CD4-positive, alpha-beta T cell (primary cell): ENCODE measurements at places on chromosomes 6 and 20. TPM values are rescaled to one million over a fixed set of nuclear protein-coding genes. Genes with fewer than 3 reads are reported as not detected.

GRCh38 chr6:111976139-111976538 lies 77.8 kb upstream of the CCN6 start:
- H3K36me3 ChIP-seq: no peaks in the 10 kb centered on the region
- no peak overlapping the region for H3K4me3 ChIP-seq
- H3K27me3 ChIP-seq: no peaks in the 10 kb centered on the region
- DNase-seq: no peak
- H3K27ac ChIP-seq: no peak overlapping the region

DNA sequence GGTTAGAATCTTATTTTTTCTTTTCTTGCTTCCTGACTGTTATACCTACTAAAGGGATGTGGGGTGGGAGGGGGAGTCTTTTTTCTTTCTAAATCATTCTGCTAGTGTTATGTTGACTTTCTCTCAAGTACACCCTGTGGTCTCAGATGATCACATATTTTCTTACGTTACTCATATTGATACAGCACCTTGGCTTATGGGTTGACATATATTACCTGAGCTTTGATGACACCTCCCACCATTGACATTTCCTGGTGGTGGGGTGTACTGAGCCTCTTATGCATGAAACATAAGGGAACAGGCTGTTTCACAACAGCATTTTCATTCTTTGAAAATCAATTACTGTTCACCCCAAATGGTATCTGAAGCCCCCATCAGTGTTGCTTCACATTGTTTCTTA lies 169.8 kb downstream of the MMS22L start:
- H3K36me3 ChIP-seq: no peaks in the 10 kb centered on the region
- H3K27ac ChIP-seq: no peak overlapping the region
- no peaks in the 10 kb centered on the region for H3K27me3 ChIP-seq
- no peak for DNase-seq

GRCh38 chr6:47016909-47017308 lies 25.2 kb downstream of the ADGRF1 start:
- no peaks in the 10 kb centered on the region for H3K4me1 ChIP-seq
- DNase-seq: no peak
- no peaks in the 10 kb centered on the region for H3K27me3 ChIP-seq
- H3K36me3 ChIP-seq: no peaks in the 10 kb centered on the region

GRCh38 chr20:699811-700338 lies 24.3 kb upstream of the SCRT2 start:
- H3K36me3 ChIP-seq: no peaks in the 10 kb centered on the region
- H3K4me1 ChIP-seq: no peaks in the 10 kb centered on the region
- no peaks in the 10 kb centered on the region for H3K27me3 ChIP-seq
- no peak overlapping the region for H3K27ac ChIP-seq

- peaks cover 32% of the 10 kb centered on the region for H3K4me1 ChIP-seq
- DNase-seq: no peak
- no peaks in the 10 kb centered on the region for H3K27me3 ChIP-seq
These were observed 194.0 kb downstream of the GMPR start for GRCh38 chr6:16432075-16433032.

GRCh38 chr6:143745166-143746133 lies 67.7 kb downstream of the PHACTR2 start:
- H3K4me1 ChIP-seq: no peaks in the 10 kb centered on the region
- DNase-seq: no peak
- H3K27me3 ChIP-seq: no peaks in the 10 kb centered on the region
- H3K27ac ChIP-seq: no peak overlapping the region
- H3K36me3 ChIP-seq: no peaks in the 10 kb centered on the region

DNA sequence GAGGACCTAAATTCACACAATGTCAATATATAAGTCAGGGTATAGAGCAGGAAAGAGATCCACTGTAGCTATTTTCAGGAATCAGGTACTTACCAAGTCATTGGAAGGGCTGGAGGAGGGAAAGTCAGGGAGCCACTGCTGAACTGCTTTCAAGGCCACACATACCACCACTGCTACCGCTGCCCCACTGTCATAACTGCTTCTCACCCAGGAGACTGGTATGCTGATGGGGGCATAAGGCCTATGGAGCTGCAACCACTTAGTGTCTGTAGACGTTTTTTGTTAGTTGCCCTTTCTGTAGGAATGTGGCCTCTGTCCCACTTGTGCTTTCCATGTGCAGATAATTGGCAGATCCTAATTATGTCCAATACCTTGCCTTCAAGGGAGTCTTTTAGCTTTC lies 5.4 kb downstream of the SMAP1 start:
- no peak for DNase-seq
- H3K27ac ChIP-seq: no peak overlapping the region
- H3K27me3 ChIP-seq: no peaks in the 10 kb centered on the region
- H3K4me1 ChIP-seq: peaks cover 27% of the 10 kb centered on the region
- H3K36me3 ChIP-seq: no peaks in the 10 kb centered on the region

DNA sequence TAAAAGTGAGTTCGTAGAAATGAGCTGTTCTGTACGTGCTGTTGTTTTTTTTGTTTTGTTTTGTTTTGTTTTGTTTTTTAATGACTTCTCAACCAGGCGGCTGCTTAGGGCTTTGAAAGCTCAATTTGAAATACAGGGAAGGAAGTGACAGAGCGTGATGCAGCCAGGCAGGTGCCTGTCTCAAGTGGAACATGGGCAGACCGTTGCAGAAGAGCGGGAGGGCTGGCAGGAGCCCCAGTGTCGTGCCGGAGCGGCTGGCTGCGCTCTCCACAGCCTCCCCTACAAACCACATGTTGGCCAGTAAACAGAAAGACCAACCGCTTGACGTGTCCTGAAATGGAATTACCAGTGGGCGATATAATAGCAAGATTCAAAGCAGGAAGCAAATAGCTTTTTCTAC lies 164.9 kb upstream of the RREB1 start:
- H3K36me3 ChIP-seq: no peaks in the 10 kb centered on the region
- no peak for DNase-seq
- no peak overlapping the region for H3K27ac ChIP-seq

Gene PRRT1
- 3.2 TPM for total RNA-seq

Gene THEMIS
- 25.3 TPM for total RNA-seq

Gene AURKA
- total RNA-seq: 0.36 TPM

Gene CCN6
- not detected for total RNA-seq

Gene BTNL2
- not detected for total RNA-seq
